Kasumi-1 (cell line): ENCODE measurements at places on chromosomes 11 and 22.

DNA sequence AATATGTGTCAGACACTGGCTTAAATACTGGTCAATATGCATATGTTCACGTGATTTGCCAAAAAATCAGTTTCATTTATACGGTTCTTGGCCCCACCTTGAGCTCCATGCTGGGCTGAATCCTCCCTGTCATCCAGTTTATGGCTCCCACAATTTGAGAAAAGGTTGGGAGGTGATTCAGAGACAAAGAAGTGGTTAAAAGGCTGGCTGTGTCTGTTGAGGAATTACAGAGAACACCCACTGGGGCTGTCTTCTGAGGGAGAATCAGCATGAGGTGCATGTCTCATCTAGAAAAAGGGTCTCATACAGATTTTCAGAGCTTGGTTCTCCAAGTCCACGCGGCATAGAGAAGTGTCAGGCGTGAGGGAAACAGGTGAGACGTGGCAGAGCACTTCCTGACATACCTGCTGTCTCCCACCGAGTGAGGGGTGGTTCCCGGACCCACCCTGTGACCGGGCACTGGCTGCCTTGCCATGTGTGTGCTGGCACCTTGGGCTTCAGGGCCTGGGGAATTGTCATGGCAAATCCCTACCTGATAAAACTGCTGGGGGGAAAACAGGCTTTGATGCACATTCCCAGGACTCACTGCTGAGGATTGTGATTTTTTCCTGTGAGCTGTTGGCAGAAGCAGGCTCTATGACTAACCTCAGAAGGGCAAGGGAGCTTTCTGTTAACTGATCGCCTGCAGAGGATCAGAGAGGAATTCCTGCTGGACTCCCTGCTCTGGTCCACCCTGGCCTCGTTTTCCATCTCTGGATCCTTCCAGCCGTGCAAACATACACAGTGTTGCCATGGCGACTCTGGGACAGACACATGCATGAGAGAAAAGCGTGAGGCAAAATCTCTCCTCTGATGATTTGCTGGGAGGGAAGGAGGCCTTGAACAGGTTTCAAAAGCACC, 223.6 kb downstream of the ADAMTS15 start:
- no peak for DNase-seq

GRCh38 chr11:100759106-100759505, 72.0 kb downstream of the ARHGAP42 start:
- DNase-seq: no peak

DNA sequence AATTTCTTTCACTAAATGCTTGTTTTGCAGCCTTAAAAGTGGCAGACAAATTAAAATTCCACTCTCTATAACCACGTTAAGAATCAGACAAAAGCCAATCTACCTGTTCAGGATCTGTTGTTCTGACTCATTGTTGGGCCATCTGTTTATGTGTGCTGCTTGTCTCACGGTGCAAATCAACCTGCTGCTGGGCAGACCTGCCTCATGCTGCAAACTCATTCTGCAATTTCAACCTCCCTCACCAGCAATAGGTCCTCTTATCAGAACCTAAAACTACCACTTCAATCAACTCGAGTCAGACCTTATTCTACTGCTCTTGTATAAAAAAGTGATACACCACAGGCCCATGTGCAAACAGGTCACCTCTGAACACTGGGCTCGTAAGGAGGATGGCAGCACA, 75.1 kb downstream of the LARGE2 start:
- no peak for DNase-seq

DNA sequence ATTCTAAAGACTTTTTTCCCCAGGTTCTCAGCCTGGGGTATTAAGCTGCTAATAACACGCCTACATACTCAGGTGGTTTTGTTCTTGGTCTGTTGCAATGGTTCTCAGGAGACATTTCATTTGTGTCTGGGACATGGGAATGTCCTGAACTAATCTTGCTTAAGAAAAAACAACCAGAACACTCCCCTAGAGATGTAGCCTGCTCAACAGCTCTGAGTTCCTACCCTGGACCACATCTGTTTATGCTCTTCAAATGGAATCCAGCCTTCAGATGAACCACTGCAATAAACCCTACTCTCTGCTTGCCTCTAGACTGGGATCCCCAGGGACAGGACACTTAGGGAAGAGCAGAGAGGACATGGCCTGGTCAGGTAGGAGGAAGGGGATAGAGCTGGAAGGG, 29.9 kb downstream of the RELT start:
- no peak for DNase-seq

DNA sequence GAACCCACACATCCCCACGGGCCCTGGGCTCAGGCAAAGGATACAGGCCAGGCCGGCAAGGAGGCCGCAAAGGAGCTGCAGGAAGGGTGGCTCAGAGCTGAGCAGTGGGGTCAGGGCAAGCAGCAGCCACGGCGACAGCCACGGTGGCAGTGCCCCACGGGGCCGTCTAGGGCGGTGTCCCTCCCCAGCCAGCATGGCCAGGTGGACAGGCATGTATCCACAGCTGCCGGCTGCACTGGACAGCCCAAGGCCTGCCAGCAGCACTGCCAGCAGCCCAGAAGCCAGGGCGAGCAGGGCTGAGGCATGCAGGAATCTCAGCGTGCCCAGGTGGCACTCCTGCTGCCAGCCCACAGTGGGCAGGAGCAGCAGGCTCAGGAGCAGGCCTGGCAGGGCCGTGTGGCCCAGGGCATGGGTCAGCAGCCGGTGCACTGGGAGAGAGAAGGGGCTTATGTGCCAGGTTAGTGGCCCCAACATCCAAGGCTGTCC, 3.9 kb downstream of the RHBDD3 start:
- no peak for DNase-seq

GRCh38 chr11:19676475-19677380, 35.9 kb upstream of the NAV2 start:
- DNase-seq: no peak

DNA sequence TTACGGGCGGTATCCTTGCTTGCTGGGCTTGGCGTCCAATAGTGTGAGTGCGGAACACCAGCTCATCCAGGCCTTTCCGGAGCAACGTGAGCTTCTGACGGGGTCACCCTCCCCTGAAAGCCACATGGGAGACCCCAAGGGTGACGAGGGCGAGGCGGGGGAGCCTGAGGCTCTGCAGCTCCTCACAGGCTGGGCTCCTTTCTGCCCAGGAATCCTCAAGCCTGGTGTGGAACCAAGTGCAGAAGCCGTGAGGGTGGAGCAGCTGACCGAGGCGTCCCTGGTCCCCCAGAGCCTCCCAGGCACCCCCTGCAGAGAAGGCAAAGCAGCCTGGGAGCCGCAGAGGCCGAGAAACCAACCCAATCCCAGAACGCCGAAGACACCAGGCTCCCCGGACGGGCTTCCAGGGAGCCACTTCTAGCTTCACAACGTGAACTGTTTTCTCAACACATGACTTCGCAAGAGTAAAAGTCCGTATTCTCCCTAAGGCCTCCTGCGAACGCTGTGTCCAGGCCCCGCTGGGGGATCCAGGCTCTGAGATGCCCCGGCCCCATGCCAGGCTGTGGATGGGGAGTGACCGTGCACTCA, 530.3 kb downstream of the BRD1 start:
- no peak for DNase-seq

DNA sequence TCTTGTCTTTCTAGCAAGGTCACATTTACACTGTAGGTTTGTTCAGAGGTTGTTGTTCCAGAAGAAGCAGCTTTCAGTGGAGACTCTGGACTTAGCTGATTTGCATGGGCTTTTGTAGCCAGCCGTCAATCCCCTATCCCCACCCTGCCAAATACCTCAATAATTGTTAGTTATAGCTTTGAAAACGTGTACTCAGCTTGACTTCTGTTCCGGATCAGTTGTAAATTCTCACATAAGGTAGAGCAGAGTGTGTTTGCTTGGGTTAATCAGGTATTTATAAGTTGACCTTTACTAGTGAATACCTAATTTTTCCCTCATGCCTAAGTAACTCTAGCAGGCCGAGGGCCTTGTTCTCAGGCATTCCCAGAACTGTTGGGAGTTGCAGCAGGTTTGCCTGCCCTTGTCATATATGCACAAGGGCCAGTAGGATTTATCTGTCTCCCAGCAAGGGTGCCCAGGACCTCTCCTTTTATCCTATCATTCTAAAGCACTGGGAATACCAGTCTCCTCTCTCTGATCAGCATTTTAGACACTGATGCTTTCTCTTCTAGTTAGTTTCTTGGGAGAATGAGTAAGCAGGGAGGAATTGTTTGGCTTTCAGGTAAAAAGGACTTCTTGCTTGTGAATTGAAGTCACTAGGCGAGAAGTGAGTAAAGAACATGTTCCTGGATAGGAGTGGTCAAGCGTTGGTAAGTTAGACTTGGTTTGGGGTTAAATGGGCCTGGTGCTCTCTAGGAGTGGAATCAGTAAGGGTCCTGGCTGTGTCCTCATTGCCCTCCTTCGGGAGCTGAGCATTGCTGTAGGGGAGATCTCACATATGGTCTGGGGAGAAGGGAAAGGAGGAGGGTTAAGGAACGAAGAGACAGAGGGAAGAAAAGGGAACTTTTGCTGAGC, 22.1 kb downstream of the STIM1 start:
- DNase-seq: no peak

DNA sequence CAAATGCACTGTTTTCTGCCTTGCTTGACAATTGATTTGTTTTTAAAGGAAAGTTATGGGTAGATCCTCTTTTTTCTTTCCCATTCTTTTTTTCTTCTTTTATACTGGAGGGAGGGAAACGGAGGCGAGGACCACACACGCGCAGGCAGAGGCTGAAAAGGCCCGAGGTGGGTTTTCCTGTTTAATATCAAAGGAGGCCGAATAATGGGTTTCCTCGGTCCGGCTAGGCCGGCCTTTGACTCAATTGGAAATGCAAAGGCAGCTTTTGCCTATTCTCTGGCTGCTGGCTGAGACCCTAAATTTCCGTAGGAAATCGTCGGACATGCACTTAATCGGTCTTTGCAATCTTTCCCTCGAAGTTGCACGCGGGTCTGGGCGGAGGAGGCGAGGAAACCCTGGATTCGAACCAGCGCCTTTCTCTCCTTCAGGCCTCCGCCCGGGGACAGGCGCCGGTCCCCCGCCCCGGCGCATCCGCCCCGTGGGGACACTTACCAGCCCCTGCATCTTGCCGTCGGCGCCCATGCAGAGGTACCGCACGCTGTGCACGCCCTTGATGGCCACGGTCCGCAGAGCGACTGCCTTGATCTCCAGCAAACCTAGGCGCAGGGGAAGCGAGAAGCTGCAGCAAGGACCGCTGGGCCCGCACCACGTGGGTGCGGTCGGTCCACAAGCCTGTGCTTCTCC, 911 bp downstream of the FGF19 start:
- no peak for DNase-seq

GRCh38 chr11:129374993-129375750, 476 bp upstream of the BARX2 start:
- no peak for DNase-seq
